CD4-positive, alpha-beta T cell treated with Interleukin-15 for 4 hours (primary cell): ENCODE measurements at places on chromosomes 4 and X.

GRCh38 chr4:54277691-54278090, 48.6 kb downstream of the PDGFRA start:
- DNase-seq = no peak

DNA sequence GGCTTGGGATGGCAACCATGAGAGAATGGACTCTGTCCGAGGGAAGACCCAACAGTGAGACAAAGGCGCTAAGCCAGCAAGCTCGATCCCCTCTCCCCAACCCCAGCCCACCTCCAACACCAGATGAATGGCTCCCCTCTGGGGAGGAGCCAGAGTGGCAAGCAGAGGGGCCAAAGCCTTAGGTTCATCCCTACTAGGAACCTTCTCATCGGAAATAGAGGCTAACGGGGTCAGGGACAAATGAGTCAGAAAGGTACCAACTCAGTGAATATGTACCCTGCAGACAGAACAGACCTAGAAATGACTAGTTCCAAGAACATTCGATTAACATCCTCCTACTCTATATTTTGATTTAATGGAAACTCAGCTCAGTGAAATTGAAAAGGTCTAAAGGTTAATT, 73.9 kb downstream of the NSG1 start:
- DNase-seq = peak; percentile 5

- no peak for DNase-seq
Observed at GRCh38 chr4:111632641-111633151, 512.6 kb upstream of the FAM241A start.

DNA sequence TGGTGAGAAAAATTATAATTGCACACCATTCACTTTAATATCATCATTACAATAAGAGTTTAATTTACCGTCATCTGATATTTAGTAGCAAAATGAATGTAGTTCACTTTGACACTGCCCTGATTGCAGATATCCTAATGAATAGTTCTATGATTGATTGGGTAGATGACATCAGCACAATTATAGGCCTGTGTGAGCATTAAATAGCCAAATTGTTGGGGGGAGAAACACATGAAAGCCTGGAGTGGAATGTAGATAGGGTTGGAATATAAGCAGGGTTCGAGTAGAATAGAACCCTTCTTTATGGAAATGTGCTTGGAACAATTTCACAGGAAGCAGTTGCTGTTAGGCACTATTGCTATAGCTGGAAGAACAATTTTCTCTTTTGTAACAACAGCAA, 1526.2 kb downstream of the RPA4 start:
- no peak for DNase-seq

DNA sequence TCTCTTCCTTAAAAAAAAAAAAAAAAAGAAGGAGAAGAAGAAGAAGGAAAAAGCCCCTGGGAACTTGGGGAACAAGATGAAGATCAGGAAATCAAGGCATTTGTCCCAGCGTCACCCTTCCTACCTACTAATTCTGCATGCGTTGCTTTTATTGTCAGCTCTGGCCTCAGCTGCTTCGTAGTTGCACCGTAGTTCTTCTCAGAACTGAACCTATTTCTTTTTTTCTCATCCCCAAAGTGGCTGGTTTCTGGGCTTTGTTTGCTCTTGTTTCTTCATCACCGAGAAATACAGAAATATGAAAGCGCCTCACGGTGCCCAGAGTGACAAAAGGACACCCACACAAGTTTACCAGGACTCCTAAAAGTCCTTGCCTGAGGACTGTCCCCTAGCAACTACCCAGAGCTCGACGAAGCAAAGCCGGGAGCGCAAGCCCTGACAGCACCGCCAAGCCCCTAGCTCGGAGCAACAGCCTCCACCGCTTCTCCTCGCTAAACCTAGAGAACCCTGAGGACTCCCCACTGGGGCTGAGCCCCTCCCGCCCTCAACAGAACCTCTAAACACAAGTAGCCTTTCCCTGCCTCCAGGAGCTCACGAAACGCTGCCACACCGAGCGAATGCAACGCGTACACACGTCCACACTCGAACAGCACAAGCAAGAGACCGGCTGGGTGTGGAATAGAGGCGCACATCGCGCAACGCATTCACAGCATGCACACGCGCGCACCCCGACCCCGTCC, 710 bp downstream of the PRKG2 start:
- no peak for DNase-seq

DNA sequence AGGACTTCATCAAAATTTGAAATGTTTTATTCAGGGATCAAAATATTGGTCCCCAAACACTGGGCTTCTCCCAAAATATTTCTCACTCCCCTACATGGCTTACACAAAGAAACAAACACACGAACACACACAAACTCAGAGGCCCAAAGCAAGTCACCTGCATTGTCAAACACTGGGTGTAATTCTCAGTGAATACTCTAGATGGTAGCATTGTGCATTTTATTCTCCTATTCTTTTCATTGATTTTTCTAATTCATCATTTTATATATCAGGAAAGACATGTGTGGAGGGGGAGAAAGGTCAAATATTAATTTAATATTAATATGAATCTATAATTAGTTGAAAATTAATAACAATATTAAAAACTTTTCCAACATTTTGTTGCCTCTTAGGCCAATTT, 72.3 kb upstream of the TNMD start:
- DNase-seq = peak; percentile 0

DNA sequence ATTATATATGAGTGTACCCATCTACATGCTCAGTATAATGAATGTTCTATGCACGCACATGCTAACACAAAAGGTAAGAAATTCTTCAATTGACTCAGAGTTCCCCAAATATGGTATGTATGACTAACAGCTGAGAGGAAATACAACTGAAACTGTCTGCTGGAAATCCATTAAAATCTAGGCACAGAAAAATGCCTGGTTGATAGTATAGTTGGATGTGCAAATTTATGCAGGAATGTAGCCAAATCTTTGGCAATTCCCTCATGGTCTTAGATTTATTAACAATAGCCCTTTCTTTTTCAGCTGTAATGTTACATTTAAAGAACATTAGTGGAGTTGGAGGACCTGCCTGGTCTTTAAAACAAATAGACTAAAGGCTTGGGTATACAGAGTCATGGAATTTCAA, 5.5 kb downstream of the CAMK2D start:
- DNase-seq = peak; percentile 33

GRCh38 chr4:109864134-109864533, 16.2 kb downstream of the LRIT3 start:
- DNase-seq = no peak

DNA sequence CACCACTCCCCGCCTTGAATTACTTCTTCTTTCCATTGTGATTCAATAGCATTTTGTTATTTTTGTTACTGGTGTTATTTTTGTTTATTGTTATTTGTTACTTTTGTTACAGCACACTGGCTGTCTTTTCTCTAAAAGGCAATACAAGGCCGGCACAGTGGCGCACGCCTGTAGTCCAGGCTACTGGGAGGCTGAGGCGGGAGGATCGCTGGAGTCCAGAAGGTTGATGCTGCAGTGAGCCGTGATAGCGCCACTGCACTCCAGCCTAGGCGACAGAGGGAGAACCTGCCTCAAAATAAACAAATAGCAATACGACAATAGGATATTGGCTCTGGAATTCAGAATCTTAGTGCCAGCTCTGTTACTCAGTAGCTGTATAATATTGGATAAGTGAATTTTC, 1.0 kb upstream of the MED12 start:
- no peak for DNase-seq

DNA sequence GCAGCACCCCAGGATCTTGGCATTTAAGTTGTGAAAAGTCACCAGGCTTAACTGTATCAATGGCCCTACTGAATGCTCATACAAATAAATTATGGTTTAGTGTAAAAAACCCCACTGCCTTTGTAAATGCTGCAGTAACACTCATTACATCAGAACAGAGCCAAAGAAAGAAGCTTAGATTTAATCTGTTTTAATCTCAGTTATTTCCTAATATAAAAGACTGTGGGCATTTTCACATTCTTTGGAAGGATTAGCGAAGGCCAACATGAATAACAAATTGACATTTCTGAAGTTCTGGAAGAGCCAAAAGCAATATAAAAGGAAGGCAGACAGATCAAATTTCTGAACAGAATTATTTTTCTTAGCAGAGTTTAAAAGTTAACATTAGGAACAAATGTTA, 140.0 kb upstream of the HCCS start:
- no peak for DNase-seq

- no peak for DNase-seq
Observed at GRCh38 chr4:15587649-15588048, 67.5 kb downstream of the FBXL5 start.

GRCh38 chr4:81621490-81621889, 149.8 kb upstream of the RASGEF1B start:
- no peak for DNase-seq

- DNase-seq = no peak
Observed at GRCh38 chr4:47251348-47252135, 212.0 kb downstream of the COMMD8 start.

- no peak for DNase-seq
Observed at GRCh38 chr4:19520939-19521520, 730.7 kb upstream of the SLIT2 start.

- no peak for DNase-seq
Observed at GRCh38 chr4:14924812-14925344, 77.4 kb upstream of the CPEB2 start.

DNA sequence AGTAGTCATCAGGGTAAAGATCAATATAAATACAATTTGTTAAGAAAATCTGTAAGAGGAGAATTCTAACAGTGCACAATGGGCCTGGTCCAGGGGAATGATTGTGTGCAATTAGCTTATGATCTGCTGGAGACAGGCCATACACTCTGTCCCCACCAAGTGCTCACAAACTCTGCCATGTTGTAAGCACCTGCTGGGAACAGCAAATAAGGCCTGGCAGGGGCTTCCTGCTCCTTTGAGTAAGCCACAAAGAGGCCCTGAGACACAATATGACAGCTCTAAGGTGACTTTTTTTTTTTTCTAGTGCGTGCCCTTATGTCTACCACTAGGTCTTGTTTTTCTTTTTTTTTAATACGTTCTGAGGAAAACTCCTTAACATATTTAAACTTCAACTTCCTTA, 866.3 kb upstream of the PCDH7 start:
- no peak for DNase-seq

GRCh38 chrX:153900831-153901752, 3.4 kb upstream of the AVPR2 start:
- DNase-seq = peak; percentile 55

DNA sequence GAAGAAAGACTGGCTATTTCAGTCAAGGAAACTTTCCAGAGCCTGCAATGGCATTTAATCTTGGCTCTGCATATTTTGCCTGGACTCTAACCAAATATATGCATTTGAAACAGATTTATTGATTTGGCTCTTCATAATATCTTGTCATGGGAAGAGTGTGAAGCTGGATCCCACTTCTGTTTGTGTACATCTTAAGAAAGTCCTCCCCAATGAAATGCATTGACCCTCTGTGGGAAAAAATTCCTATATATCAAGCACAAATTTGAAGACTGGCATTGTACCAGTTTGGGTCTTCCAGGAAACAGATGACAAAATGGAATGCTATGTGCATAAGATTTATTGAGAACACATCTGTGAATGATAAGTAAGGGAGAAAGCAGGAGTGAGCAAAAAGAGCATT, 897.3 kb upstream of the TENM3 start:
- no peak for DNase-seq

GRCh38 chr4:73415807-73416238, 11.7 kb downstream of the ALB start:
- no peak for DNase-seq

GRCh38 chr4:25011135-25011866, 19.4 kb downstream of the LGI2 start:
- DNase-seq = no peak

DNA sequence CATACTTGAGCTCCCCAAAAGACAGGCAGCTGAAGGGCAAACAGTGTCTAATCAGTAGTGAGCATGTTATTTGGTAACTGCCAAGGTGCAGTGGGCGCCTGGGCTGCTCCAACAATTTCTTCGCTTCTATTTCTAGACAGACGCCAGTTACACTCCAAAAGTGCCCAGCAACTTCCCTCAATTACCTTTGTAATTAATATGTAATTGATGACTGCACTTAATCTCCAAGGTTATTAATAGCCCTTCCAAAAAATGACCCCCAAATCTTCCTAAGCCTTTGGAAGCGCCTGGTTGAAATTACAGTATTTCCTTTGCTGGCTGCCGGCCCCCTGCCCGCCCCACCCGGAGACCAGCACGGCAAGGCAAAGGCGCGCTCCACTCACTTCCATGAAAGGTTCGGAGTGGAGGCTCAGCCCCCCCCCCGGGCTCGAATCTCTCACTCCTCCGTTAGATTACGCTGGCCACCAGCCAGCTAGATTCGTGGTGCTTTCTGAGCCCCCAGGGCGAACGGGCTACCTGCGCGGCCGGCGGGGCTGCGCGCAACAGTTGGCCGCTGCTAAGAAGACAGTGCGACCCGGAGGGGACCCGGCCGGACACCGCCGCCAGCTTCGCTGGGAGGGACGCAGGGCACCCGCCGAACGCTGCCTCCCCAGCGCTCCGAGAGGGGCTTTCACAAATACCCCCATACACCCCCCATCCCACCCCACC, 1.9 kb downstream of the GPC4 start:
- DNase-seq = no peak

DNA sequence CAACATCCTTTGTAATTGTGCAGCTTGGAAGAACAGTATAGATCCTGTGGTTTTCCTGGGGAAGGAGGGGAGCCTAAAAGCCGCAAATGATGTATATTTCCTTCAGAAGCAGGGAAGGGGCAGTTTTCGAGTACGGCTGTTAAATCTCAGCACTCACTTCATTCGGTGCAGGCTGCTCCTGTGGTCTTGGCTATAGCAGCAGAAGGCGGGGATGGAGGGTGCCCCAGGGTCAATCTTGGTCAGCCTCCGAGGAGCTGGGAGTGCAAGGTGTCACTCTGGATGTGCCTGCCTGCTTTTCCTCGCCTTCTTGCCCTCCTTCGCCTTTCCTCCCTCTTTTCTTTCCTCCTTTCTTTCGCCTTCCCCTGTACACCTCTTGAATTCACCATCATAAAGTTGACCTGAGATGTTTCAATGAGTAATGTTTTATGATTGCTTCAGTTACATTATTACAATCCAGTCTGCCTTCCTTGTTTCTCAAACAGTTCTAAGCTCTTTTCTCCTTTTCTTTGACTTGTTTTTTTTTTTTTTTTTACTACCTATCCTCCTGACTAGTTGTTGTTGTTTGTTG, 101.6 kb downstream of the RELL1 start:
- DNase-seq = no peak

DNA sequence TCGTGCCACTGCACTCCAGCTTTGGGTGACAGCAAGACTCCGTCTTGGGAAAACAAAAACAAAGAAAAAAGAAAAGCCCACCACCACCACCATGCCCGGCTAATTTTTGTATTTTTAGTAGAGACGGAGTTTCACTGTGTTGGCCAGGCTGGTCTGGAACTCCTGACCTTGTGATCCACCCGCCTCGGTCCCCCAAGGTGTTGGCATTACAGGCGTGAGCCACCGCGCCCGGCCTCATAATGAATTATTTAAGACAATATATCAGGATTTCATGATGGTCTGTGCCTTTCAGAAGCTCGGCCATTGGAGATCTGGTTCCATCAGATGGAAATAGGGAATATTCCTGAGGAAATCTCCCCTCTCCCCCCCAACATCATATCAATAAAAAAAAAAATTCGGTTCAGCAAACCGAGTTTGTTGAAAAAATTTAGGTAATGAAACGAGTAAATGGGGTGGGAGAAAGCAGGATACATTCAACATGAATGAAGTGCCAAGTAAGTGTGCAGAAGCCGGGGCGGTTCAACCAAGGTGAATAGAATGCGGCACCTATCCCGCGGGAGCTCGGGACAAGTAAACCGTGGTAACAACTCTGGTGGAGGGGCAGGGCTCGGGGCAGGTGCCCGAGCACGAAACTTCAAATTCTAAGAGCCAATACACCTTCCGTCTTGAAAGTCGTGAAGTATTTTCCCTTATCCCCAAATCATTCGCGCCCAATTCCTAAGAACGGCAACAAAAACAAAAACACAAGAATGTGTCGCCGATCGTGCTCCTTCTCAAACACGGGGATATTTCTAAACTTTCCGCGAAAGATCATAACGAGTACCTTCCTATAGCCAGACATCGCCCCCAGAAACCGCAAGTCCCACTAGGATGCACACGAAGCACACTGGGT, 773 bp upstream of the TXLNG start:
- DNase-seq = no peak
